ENCODE measurements at places on chromosomes 7 and 10.

GRCh38 chr10:68423522-68423921, 16.4 kb upstream of the RUFY2 start:
- no peak for DNase-seq

DNA sequence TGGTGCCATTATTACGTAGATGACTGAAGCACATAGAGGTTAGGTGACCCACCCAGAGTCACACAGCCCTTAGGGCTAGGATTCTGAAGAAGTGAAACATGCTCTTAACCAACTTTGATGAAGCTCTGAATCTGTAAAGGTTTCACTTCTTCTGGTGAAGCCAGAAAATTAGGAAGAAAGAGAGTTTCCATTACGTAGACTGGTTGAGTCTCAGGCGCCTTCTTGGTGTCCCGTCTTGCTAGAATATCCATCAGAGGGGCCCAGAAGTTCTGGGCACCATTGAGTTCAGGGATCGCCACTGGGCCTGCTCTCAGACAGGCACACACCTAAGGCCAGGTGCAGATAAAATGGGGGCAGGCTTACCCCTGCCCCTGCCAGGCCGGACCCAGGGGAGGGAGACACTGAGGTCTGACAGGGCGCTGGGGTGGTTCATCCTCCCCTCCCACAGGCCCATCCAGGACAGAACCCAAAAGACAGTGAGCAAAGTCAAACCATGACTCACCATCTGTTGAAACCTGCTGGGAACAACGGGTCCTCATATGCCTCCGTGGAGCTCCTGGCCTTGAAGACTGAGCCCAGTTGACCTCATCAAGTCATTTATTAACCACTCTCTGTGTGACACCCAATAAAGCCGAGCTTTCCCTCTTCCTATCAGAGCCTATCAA, 33.2 kb downstream of the DRGX start:
- DNase-seq: no peak

- DNase-seq: no peak
Measured at GRCh38 chr7:106569500-106569929, 91.4 kb downstream of the CCDC71L start.

DNA sequence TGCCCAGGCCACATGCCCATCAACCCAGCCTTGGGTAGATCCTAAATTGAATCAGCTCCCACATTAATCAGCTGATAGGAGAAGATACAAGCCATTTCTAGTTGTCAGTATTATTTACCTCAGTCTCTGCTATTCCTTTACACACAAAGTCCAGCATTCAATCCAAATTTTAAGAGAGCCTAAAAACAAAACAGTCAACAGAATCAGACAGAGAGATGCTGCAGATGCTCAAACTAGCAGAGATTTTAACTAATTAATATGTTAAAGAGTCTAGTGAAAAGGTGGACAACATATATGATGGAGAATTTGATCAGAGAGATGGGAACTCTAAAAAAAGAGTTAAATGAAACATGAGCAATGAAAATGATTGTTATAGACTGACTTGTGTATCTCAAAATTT, 14.4 kb upstream of the IL15RA start:
- no peak for DNase-seq

GRCh38 chr7:4629287-4629895, 52.7 kb upstream of the FOXK1 start:
- DNase-seq: no peak

GRCh38 chr10:22043327-22043633, 39.8 kb upstream of the DNAJC1 start:
- DNase-seq: no peak

GRCh38 chr10:129769381-129770116, 194.5 kb downstream of the EBF3 start:
- no peak for DNase-seq

DNA sequence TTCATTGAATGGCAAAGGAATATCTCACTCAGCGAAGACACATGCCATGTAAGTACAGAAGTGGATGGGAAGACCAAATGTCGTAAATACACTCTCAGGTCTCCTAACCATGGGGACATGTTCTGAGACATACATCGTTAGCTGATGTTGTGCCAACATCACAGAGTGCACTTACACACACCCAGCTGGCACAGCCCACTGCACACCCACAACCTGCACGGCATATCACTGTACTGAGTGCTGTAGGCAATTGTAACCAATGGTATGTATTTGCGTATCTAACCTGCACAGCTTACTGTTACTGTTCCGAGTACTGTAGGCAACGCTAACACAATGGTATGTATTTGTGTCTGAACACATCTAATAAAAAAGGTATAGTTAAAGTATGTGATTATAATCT, 550.4 kb downstream of the PTPRN2 start:
- DNase-seq: no peak

DNA sequence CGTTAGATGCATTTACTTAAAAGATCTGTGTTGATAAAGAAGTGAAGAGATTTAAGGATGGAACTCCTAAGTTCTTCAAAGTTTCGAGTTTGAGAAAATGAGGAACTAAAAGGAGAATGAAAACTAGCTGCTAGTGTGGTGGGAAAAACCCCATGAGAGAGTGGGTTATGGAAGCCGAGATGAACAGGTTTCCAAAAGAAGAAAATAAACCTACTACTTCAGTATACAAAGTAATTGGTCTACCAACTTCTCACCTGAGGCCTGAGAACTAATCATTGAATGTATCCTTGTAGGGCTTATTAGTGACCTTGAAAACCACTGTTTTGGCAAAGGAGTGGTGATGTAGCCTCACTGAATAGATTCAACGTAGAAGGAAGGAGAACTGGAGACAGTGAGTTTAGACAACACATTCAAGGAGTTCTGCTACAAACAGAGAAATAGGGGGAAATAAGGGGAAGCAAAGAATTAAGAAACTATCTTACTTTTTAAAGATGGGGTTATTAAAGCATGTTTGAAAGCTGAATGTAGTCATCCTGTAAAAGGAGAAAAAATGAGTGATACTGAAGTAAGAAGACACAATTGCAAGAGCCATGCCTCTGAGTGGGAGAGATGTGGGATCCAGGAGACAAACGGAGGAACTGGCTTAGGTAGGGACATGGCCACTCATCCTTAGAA, 50.8 kb downstream of the CH25H start:
- no peak for DNase-seq

DNA sequence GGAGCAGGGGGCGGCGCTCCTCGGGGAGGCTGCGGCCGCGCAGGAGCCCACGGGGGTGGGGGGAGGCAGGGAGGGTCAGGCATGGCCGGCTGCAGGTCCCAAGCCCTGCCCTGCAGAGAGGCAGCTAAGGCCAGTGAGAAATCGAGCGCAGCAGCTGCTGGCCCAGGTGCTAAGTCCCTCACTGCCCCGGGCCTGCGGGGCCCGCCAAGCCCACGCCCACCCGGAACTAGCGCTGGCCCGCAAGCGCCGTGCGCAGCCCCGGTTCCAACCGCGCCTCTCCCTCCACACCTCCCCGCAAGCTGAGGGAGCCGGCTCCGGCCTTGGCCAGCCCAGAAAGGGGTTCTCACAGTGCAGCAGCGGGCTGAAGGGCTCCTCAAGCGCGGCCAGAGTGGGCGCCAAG, 28.3 kb upstream of the TES start:
- no peak for DNase-seq

GRCh38 chr7:48350515-48350914, 179.3 kb downstream of the ABCA13 start:
- DNase-seq: no peak

DNA sequence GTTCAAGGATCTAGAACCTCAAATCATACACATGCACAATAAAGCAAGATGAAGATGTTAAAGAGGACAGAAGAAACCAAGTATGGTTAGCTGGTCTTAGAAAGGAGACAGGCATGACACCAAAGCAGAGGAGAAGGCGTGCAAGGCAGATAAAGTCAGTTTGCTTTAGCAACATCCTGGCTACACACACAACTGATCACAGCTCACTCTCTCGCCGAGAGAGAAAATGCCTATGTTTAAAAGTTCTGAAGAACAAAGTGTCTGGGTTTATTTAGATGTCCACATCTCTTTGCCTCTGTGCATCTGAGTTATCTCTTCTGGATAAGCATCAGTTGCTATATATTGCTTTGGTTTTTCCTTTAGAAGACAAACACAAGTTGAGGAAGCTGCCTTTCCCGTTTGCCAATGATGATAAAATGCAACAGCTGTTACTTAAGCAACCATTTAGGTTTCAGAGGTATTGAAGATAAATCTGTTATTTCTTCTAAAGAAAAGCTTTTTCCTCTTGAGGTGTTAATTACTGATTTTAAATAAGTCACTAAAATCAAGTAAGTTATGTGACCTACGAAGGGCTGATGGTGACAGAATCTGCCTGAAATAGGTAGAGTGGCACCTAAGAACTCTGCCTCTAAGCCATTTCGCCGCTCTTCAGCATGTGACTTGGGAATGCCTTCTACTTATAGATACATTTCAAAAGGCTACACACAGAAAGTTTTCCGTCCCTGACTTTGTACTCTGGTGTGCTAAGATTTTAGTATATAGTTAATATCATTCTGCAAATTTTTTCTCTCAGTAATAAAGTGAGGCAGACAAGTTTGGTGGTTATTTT, 146.2 kb upstream of the ASAH2 start:
- no peak for DNase-seq

DNA sequence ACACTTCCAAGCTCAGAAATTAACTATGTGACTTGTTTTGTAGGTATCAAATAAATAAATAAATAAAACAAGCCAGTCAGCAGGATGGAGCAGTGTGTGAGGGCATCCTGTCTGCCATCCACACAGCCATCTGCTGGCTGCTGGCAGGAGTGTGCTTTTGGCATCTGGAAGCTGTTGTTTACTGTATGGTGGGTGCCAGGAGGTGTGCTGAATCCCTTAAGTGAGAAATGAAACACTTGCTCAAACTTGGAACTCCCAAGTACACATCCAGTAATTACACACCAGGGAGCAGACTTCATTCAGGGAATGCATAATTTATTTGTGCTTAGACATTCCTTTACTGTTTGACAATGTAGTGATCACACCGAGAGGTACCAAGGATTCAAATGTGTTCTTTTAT, 16.9 kb upstream of the TAX1BP1 start:
- DNase-seq: no peak

DNA sequence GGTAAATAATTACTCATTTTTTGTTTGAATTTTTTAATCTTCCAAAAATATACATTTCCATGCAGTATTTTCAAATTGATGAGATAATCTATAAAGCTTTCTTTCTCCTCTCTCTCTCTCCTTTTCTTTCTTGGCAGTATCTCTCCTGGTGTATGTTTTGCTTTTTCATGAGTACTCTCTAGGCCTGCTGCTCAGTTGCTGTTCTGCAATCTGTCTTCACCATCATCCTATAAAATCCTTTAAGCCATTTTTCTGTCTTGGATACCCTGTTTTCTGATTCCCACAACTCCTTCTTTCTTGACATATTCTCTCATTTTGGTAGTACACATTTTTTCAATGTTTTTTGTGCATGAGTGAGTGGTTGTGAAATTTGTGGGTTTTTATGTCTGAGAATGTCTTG, 1558.1 kb upstream of the LRRTM3 start:
- DNase-seq: no peak

- DNase-seq: no peak
Measured at GRCh38 chr7:130994378-130995115, 260.5 kb upstream of the KLF14 start.

GRCh38 chr7:149261316-149261828, 624 bp upstream of the ZNF783 start:
- DNase-seq: no peak

GRCh38 chr10:11118686-11119085, 101.0 kb downstream of the CELF2 start:
- no peak for DNase-seq

DNA sequence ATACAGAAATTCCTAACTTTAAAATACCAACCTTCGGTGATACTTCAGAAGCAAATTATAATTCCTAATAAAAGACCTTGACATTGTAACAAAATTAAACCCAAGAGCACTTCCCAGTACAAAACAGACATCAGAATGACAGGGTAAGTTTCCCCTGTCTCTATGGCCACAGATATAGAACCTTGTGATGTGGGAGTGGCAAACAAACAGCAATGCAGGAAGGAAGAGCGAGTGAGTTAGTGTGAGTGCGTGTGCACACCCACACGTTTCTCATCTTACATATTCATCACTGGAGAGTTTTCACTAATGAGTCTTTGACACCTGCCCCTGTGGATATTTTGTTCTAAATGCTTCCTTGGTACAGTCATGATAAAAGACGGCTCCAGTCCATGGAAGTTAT, 72.2 kb downstream of the VWC2 start:
- DNase-seq: no peak

DNA sequence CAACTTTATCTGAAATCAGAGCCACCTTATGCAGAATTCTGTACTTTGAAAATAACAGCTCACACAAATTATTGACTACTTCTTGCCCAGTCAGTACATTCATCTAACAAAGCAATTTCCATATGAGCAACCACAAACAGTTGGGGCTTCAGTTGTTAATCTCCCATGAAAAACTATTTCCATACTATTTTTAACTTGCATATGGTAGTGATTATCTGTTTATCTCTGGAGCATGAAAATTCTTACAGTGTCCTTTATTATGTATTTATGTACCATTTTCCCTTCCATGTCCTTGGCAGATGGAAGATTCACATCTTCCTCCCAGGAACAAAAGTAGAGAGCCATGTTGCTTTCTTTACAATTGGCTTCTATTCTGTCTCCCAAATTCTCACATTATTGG, 285.7 kb downstream of the CRPPA start:
- DNase-seq: no peak

- no peak for DNase-seq
Measured at GRCh38 chr10:20237586-20237985, 421.4 kb downstream of the PLXDC2 start.

DNA sequence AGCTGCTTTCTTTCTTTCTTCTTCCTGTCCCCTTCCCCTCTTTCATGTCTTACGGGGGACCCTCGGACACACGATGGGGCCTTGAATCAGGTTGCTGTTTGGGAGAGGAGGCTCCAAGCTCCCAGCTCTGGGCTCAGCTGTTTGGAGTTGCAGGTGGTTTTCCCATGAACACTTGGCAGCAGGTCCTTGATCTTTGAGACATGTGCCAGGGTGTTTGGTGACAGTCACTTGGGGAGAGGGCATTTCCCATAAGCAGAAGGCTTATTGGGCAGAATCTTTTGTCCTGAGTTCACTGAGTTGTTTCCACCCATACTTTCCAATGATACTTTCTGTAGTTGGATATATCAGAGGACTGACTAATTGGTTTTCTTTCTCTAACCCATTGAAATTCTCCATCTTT, 104.7 kb upstream of the SH2B2 start:
- no peak for DNase-seq

Data from HS-27A (cell line).